Activated gamma-delta T cell treated with Interleukin-2 at 50 U/mL for 16 hours (primary cell): ENCODE measurements at places on chromosomes 2 and 18.

DNA sequence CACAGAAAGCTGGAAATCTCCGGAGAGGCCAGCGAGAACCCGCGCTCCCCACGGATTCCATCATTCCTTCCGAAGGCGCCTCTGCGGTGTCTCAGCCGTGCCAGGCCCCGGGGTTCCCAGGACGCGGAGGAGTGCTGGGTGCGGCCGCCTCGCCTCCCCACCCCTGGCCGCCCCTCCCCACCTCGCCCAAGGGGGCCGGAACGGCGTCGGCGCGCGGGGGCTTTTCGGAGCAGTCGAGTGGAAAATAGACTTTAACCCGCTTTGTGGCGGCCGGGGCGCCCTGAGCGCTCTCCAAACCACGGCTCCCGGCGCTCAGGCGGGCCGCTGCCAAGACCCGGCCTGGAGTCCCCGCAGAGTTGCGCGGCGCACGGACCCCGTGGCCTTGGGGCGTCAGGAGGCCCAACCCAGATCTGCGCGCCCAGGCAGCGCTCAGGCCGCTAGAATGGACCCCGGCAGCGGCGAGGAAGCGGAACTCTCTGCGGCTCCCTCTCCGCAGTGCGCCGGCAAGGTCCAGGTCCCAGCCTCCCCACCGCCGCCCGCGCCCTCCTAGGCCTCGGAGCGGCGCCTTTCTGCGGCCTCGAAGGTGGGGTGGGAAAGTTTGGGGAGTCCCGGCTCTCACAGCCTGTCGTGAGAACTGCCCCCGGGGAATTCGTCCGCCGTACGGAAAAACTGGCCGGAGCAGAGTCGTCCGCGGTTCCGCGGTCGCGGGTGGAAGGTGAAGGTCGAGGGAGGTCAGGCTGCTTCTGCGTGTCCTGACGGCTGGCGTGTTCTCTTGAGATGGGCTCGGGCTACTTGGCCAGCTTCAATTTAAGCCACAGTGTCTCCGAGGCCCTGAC, 1.2 kb upstream of the EMX1 start:
- no peak for DNase-seq

DNA sequence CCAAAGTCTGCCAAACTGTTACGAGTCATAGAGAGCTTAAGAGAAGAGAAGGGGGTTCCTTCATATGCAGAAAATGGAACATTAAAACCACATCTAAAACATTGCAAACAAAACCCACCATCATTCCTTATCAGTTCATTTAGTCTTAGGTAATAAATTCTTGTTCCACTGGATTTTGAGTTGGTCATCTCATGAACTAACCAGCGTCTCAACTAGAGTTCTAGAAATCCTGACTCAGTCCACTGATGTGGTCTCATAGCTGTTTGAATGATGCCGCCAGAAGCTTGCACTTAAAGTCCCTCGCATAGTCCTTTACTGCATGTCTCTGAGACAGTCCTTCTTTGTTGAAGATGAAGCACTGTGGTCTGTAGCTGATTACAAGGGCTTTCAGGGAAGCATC, 15.0 kb upstream of the CAB39 start:
- DNase-seq = no peak

GRCh38 chr2:164000176-164000575, 264.4 kb upstream of the FIGN start:
- no peak for DNase-seq

GRCh38 chr18:49030692-49031443, 80.1 kb upstream of the SMAD7 start:
- DNase-seq = no peak

- no peak for DNase-seq
These were observed 103.4 kb upstream of the ITGA6 start for GRCh38 chr2:172323861-172324597.

- DNase-seq = no peak
These were observed 1781.3 kb upstream of the CELF4 start for GRCh38 chr18:39346916-39347315.

- no peak for DNase-seq
These were observed 39.7 kb downstream of the TMEM177 start for GRCh38 chr2:119718501-119719260.

DNA sequence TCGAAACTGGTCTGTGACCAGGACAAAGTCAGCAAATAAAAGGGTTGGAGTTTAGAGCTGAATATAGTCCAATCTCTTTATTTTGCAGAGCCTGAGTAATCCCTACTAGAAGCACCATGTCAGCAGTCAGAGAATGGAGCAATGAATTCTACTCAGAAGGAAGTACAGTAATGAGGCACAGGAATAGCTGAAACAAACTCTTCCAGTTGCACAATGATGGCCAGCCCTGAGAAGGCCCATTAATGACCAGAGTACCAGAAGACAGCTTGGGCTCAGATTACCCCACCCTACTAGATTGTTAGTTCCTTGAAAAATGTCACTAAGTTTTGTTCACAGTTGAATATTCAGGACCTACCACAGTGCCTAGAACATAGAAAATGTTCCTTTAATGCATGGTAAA, 40.3 kb upstream of the SCG2 start:
- DNase-seq = no peak

- no peak for DNase-seq
These were observed 18.8 kb upstream of the EPHA4 start for GRCh38 chr2:221590861-221591365.

GRCh38 chr2:12334412-12334966, 382.2 kb upstream of the TRIB2 start:
- DNase-seq = no peak

DNA sequence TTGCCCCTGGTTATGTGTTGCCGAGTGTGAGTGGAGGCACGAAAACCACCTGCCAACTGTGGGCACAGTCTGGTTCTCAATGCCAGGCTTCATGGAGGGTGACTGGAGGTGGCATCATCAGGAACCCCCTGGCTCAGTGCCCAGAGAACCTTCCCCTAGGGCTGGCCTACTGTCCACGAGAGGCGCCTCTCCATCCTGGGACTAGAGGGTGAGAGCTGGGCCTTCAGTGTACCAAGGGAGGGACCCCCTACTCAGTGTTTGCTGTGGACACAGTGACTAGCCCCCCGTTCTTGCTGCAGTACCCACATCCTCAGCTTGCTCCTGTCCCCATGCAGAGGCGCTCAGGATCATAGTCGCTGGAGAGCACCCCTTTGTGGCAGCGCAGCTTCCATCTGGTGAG, 202.6 kb downstream of the HDAC4 start:
- no peak for DNase-seq

DNA sequence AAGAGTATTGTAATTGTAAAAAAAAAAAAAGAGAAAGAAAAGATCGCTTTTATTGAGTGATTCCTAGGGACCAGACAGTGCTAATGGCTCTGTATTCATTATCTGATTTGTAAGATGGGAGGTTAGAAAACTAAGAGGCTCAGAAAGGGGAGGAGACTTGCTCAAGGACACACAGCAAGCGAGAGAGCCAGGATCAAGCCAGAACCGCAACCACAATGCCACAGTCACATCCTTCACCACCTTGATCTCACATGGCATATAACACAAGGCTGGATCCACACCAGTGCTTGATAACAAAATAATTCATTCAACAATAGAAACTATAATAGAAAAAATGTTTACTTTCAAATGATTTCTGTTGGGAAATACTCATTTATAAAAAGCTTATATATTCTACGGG, 37.5 kb downstream of the TFCP2L1 start:
- no peak for DNase-seq

DNA sequence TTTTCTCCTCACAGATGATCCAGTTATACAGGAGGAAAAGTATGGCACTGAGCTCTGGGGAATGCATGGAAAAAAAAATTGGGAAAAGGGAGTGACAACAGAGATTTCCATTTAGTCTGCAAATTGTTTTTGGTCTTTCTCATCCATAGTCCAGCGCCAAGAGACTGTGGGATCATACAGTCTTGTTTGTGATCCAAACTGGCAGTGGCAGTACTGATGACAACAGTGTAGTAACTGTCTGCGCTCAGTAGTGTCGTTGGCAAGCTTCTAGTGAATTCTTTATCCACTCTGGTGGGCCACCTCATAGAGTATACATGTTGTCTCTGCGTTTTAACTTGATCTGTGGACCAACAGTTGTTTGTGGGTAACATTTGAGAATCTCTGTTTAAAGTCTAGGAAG, 37.9 kb downstream of the GALNT1 start:
- no peak for DNase-seq

DNA sequence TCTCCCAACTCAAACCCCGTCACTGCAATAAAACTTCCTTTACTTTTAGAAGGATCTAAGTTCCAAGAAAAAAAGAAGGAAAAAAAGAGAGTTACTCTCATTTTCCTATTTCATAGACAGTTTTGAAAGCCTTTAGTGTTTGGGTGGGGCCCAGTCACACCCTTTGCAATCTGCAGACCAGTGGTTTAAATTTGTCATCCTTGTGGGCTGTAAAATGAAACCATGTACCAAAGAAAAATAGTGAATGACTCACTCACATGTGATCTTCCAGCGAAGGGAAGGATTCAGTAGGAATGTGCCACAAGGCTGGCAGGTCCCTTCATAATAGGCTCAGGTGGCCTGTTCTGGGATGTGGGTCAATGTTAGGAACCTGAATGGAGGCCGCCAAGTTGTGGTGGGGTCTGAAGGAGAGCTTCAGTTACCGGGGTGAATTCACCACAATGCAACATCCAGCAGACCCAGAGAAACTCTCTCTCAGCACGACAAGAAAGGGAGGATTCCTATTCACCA, 28.3 kb downstream of the ANXA4 start:
- DNase-seq = peak; percentile 14

- no peak for DNase-seq
These were observed at the start of gene MAPK4 for GRCh38 chr18:50559752-50560680. Gene MAPK4 (plus strand): TSS chr18:50560087. CDS start chr18:50663959, 103,872 bp downstream.
